Skin of body (tissue), 3 donors: ENCODE measurements at places on chromosomes 11 and 22.

DNA sequence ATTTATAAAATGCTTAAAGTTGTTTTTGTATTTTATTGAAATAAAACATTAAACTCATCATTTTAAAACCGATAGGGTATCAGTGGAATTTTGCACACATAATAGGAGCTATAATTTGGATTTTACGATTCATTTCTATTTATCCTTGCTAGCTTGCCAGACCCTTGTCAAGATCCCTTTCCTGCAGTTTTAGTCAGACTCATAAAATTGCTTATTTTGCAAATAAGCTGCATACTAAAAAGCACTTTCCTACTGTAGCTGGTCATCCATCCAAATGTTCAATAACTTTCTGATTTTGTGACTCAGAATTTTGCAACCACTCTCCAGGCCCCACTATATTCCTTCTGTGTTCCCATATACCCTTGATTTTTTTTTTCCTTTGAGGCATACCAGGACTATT, 239.2 kb upstream of the CTSC start:
- DNase-seq = no peak

GRCh38 chr22:36961626-36962025, 48.2 kb downstream of the CSF2RB start:
- no peak for DNase-seq

GRCh38 chr11:76793391-76794291, 10.5 kb downstream of the TSKU start:
- no peak for DNase-seq

DNA sequence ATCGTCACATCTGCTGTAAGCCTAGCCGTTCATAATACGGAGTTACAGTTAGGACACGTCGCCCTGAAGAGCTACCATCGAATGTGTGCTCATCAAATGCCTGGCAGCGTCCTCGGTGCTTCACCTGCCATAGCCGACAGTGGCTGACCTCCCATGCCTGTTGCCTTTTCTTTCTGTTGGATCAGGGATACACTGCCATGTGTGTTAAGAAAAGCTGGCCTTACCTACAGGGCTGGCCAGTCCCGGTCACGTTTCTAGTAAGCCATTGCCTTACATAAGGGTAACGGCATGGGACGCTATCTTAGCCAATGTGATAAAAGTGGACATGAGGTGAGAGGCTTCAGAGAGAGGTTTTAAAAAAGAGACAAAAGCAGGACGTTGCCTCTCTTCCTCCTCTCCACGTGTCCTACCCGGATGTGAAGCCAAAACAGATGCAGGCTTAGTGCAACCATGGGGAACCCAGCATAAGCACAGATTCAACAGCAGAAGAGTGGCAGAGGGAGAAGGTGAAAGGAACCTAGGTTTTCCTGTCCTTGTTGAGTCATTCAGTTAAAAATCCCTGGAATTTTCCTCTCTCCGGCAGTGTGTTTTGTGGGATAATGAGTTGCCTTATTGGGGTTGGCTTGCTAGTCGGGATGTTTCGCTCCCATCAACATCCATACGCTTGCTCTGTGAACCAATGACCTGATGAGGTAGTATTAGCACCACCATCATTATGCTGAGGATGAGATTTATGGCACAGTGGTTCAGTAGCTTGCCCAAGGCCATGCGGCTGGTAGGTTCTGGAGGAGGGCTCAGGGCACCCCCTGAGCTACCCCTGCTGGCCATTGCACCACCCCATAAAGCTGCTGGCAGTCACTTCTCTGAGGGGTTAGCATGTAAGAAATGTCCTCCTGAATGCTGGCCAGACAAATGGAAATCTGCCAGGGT, 67.4 kb upstream of the B3GAT1 start:
- DNase-seq = no peak

DNA sequence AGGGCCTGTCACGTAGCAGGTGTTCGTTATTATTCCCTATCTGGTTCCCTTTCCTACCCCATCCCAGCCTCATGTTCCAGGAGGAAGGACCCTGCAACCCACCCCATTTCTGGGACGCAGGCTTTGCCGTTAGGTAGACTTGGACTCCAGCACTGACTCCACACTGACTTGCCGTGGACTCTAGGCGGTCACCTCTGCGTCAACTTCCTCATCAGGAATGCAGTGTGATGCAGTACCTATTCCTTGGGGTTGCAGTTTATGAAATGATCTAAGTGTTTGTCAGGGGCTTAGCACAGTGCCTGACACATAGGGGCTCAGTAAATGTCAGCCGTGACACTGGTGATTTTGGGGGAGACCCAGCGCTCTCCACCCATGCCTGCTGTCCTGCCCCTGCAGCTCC, 16.8 kb downstream of the DGKZ start:
- no peak for DNase-seq
